ENCODE measurements at places on chromosomes 11 and 22.

DNA sequence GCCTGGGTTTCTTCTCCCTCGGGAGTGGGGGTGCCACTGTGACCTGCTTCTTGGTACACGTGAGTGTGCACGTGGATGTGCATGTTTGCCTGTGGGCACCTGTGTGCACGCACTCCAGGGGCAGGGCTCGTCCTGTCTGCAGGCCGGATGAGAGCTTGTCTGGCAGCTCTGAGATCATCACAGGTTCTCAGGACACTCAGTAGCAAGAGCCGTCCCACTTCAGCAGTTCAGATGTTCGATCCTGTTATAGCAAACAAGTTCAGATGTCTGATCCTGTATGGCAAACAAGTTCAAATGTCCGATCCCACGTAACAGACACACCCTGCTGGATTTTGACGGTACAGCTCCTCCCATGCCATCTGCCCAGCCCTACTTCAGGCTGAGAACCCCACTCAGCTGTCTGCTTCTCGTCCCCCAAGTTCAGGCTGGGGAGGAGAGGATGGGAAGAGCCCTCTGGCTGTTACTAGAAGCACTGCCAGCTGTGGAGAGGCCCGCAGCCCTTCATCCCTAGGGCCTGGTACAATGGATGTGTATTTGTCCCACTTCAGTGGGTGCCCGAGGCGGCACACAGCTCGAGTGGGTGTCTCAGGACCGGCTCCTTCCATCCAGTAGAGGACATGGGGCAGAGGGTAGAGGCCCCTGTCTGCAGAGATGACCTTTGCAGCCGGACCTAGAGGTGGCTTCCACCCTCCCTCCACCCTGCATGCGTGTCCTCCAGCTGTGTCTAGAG, 1126.9 kb downstream of the BRD1 start:
- no peak for DNase-seq

DNA sequence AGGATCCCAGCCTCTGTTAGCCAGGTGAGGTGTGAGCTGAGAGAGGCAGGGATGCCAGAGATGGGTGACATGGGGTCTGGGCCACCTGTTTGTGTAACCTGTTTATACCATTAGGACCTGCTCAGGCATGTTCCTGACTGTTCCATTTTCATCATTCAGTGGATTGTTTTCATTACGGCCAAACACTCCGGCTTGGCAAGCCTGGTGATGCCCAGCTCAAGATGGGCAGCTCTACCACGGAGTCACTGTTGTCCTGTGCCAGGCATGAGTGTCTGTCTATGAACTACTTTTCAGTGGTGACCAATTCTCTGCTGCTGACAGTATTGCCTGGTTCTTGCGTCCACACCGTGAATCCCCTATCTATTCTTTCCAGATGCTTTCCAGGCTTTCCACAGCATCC, 71.5 kb upstream of the SLC22A12 start:
- DNase-seq, result no peak

GRCh38 chr11:21475276-21475675, 717.6 kb upstream of the ANO5 start:
- DNase-seq, result no peak

GRCh38 chr22:40243891-40244290, 66.2 kb downstream of the TNRC6B start:
- DNase-seq, result no peak

GRCh38 chr11:126034039-126034932, 28.4 kb downstream of the CDON start:
- DNase-seq, result no peak

GRCh38 chr11:43410394-43410793, 51.7 kb downstream of the TTC17 start:
- no peak for DNase-seq

DNA sequence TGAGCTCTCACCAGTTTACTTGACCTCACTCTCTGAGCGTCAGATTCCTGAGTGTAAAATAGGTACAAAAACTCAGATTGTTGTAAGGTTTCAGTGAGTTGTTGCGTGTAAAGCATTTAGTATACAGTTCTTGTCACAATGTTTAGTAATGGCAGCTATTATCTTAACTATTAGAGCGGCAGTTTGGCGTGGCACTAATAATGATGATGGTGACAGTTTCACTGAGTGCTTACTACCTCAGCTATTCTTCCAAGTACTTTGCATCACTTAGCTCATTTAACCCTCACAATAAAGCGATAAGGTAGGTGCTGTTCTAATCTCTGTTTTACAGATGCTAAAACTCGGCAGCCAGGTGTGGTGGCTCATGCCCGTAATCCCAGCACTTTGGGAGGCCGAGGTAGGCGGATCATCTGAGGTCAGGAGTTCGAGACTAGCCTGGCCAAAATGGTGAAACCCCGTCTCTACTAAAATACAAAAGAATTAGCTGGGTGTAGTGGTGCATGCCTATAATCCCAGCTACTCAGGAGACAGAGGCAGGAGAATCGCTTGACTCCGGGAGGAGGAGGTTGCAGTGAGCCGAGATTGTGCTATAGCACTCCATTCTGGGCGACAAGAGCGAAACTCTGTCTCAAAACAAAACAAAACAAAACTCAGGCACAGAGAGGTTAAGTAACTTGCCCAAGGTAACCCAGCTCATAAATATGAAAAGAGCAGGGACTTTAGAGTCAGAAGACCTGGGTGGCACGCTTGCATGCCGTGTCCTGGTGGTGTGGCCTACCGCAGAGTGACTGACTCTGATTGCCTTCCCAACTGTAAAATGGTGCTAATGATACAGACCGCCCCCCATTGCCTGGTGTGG, 76.2 kb downstream of the PTPRJ start:
- no peak for DNase-seq

DNA sequence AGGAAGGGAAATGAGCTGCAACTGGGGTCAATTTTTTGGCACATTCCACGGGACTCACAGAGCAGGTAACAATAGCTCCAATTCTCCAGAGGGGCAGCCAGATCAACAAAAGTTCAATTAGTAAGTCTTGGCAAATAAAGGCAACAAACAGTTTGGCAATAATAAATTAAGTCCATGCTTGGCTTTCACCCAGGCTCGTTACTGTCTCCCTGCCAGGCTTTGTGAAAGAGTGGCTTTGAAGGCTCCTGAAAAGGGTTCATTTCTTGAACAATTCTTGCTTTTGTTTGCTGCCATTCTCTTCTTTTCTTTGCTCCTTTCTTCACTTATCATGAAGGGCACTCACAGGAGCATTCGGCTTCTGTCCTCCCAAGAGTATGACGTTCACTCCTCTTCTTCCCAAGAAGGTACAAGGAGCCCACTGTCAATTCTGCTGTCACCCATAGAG, 123.3 kb downstream of the APIP start:
- no peak for DNase-seq

DNA sequence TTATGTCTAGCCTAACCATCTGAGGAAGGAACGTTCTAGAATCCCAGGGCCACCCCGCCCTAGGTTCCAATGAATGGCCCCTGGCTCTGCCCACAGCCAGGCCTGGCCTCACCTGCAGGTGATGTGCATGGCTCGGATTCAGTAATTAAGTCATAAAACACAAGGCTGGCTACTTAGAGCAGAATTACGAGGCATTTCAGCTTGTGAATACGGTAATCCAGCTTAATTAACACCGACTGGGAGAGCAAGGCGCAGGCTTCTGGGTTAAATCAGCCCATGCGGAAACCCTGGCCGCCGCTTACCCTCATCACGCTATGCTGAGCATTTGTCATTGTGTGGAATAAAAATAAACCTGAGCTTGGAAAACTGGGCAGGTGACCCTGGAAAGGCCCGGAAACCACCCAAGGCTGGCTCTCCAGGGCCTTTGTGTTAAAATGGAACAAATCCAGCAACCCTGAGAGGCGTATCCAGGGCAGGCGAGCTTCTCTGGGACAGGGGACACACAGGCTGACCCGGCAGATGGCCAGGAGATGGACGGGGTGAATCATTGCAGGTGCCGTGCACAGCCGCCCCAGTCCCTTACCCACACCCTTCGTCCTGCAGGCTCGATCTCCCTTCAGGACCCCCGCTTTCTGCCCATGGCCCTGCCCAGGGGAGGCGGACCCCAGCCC, 220.2 kb downstream of the CTTN start:
- DNase-seq, result no peak

GRCh38 chr22:40853961-40854360, 2.5 kb downstream of the ST13 start:
- DNase-seq, result no peak

DNA sequence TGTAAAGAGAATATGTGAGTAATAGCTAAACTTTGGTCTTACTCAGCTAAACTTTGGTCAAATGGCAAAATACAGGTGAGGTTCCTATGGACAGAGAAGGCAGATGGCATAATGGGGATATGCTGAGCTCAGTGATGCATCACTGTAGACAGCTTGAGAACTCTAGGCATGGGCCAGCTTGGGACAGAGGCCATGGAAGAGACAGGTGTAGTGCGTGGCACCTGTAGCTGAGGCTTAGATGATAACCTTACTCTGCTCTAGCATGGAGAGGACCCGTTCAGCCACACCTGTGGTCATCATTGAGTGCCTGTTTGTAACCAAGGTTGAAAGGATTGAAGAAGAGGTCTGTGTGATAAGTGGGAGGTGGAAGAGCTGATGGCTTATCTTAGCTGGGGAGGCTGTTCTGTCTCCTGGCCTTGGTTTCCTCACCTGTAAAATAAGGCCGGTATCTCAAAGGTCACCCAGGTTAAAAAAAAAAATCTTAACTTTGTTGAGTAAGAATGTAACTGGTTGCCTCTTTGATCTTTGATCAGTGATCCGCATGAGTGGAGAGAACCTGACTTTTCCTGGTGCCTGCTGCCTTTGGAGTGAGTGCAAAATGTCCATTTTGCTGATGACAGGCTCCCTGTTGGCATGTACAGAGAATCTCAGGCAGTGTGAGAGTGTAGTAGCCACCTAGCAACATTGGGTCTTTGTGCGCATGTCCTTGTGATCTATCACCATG, 48.6 kb downstream of the ZNRF3 start:
- DNase-seq, result no peak

- DNase-seq, result no peak
Measured at GRCh38 chr11:119175493-119176077, 7.1 kb downstream of the NLRX1 start.

DNA sequence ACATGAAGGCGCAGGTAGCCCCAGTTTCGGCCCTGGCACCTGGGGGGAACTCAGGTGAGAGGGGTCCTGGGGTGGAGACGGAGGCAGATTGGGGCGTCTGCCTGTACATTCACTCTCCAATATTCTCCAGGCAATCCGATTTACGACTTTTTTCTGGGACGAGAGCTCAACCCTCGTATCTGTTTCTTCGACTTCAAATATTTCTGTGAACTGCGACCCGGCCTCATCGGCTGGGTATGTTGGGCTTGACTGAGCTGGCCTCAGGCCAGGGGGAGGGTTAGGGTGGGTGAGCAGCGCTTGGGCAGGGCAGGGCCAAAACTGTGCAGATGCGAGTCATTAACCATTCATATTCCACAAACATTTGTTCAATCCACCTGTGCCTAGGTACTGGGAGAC, 1.7 kb downstream of the TM7SF2 start:
- no peak for DNase-seq

DNA sequence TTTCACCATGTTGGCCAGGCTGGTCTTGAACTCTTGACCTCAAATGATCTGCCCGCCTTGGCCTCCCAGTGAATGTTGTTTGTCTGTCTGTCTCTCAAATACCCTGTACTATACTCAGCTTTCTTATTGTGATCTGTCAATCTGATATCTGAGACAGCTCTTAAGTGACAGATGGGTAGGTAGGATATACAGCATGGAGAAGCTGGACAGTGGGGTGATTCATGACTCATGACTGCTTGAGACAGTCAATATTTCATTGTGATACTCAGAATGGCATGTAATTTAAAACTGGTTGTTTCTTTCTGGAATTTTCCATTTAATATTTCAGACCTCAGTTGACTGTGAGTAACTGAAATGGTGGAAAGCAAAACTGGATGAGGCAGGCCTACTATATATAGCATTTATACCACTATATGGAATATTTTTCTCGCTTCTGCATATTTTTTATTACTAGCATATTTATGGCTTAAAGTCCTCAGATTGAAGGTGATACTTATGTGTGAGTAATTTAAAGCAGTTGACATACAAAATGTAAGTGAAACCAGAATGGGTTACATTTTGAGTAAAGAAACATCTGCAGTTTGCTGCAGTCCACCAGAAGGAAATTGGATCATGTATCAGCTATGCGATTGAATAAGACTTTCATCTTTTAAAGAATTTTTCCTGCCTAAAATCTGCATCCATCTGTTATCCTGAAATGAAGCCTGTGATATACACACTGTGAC, 22.3 kb downstream of the ARHGAP42 start:
- no peak for DNase-seq

- no peak for DNase-seq
Measured at GRCh38 chr11:35617316-35617686, 959 bp upstream of the FJX1 start.

- no peak for DNase-seq
Measured at GRCh38 chr22:25395915-25396314, 168.6 kb upstream of the GRK3 start.

GRCh38 chr11:120203626-120204025, 7.2 kb upstream of the OAF start:
- DNase-seq, result no peak

DNA sequence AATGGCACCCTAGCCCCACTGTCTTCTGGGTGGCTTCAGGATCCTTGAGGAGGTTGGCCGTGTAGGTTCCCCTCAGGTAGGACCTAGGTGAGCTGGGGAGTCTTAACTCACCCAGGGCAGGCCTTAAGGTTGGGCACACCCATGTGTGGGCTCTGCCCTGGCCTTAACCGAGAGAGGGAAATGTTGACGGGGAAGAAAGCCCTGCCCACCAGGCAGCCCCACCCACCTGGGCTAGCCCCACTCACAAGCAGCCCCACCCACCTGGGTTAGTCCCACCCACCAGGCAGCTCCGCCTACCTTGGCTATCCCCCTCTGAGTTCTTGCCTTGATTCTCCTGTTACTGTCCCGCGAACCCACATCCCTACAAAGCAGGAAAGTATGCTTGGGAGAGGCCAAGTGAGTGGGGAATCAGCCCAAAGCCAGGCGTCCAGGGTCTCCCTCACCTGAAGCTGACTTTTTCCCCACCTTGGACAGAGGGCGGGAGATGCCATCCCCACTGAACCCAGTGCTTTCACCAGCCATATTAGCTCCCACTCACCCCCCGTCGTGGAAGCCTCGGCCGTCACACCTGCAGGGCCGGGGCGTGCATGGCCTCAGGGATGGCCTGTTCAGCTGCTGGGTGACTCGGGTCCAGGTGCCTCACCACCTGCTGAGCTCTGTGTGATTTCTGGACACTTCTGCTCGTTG, at the start of gene MYEOV:
Gene MYEOV, plus strand, starts transcription at position 337 of the 687 bp plus-strand sequence. CDS start 1,200 bp downstream, outside the sequence.
- peak; percentile 4 for DNase-seq
